Right forelimb (tissue), 1 donor: ENCODE measurements at places on chromosomes 5 and 9.
A peak's percentile ranks its signal among the peaks of the same experiment; 100 is the strongest.

GRCh38 chr9:26747611-26748010 is 145.0 kb downstream of the CAAP1 start:
- no peak for DNase-seq

DNA sequence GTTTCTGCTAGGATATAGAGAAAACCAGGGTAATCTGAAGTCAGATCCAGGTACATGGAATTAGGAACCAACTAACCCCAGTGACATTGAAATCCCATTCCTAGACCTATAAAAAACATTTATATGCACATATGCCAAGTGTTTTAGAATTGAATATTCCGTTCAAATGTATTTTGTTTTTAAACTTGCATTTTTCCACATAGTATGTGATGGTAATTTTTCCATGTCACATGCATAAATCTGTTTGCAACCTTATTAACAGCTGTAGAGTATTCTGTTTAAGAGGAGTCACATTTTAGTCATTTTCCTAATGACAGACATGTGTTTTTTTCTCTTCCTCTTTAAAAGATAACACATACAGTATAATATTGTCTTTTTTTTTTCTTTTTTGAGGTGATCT is 50.2 kb downstream of the FOCAD start:
- DNase-seq = no peak

DNA sequence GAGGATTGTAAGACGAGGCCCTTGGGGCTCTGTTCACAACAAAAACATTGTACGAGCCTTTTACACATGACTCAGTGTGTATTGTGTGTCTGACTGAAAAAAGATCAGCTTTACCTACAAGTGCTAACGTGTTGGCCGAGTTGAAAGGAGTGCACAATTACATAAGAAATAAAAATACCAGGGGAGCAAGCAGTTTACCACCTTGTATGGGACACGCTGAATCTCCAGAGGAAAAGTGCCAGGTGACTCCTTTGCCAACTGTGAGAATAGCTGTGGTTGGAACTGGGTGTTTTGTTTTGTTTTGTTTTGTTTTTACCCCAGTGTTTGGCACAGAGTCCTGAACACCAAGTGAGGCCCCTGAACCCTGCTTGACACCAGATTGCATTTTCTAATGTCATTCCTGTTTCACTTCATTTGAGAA is 32.8 kb upstream of the ZSWIM6 start:
- no peak for DNase-seq

- DNase-seq = peak; percentile 34
Observed at GRCh38 chr9:96108691-96109380, 193.1 kb downstream of the HSD17B3 start.

DNA sequence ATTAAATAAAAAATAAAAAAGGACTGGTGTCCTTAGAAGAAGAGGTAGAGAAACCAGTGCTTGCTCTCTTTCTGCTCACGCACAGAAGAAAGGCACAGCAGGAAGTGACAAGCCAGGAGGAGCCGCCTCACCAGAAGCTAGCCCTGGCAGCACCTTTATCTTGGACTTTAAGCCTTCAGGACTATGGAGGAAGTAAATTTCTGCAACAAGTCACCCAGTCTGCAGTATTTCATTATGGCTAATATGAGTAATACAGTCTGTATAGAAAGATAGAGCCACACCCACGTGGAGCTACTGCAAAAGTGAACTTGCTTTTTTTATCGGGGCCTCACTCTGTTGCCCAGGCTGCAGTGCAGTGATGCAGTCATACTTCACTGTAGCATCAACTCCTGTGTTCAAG is 68.4 kb downstream of the PDZD2 start:
- no peak for DNase-seq

- DNase-seq = no peak
Observed at GRCh38 chr9:9478741-9479140, 1134.1 kb downstream of the PTPRD start.

DNA sequence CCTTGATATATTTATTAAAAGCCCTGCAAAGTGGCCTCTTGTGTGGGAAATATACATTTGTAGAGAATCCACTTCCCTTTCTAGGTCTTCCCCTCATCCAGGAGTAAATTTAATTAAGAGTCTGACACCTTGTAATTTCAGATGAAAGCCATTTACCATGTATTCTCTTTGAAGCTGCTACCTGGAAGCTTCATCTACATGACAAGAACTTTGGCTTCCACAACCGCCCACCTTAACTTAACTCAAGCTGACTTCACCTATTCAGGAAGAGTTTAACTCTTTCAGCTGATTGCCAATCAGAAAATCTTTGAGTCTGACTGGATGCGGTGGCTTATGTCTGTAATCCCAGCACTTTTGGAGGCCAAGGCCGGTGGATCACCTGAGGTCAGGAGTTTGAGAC is 899.9 kb downstream of the TAF11L14 start:
- no peak for DNase-seq

GRCh38 chr9:105392531-105392930 is 55.3 kb upstream of the FSD1L start:
- DNase-seq = no peak

- no peak for DNase-seq
Observed at GRCh38 chr9:88966894-88967676, 24.2 kb upstream of the S1PR3 start.

DNA sequence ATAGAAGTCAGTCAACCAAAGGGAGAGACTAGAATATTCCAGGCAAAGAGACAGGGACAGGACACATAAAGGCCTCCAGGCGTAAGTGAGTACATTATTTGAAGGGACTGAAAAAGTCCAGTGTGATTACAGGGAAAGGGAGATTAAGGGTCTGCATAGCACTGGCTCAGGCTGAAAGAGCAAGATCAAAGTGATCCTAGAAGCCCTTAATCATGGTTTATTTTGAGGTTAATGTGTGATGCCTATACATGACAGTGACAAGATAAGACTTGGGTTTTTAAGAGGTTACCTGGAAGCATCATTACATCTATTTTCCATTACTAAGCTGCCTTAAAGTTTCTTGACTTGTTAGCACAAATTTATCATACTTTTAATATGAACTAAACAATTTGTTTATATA is 25.8 kb downstream of the LMBRD2 start:
- no peak for DNase-seq

GRCh38 chr5:144390133-144390532 is 219.5 kb downstream of the KCTD16 start:
- DNase-seq = no peak

DNA sequence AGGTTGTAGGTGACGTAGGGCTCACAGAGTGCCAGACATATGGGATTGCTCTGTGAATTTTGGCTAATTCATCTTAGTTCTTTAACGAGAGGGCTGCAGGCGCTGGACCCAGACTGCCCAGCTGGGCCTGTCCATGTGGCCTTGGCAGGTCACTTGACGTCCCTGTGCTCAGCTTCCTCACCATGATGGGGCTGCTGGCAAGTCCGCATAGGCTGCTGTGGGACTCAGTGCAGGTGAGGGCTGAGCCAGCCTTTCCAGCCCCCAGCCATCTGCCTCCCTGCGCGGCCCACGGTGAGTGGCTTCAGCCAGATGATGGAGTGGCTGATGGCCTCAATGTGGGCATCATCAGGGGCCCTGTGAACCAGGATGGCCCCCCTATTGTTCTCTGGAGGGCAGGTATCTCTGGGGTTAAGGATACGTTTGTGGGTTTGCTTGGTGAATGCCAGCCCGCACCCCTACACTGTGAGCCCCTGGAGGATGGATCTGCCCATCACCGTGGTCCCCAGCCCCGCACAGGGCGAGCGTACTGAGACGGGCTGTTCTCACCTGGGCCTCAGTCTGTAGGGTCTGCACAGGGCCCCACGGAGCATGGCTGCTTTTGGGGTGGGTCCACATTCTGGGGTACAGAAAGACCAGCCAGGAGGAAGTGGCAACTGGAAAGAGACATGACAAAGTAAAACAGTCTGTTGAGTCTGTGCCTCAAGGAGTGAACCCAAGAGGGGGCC is 3.7 kb downstream of the CARD19 start:
- peak; percentile 23 for DNase-seq

GRCh38 chr5:139660105-139660922 is 12.2 kb downstream of the CXXC5 start:
- peak; percentile 78 for DNase-seq

GRCh38 chr5:112687306-112687705 is 50.4 kb upstream of the APC start:
- no peak for DNase-seq

DNA sequence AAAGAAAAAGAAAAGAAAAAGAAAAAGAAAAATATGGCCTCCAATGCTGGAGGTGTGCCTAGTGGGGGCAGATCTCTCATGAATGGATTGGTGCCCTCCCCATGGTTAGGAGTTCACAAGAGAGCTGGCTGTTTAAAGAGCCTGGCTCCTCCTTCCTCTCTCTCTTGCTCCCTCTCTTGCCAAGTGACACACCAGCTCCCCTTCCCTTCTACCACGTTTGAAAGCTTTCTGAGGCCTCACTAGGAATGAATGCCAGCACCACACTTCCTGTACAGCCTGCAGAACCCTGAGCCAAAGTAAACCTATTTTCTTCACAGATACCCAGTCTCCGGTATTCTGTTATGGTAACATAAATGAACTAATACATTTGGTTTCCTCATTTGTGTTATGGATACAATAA is 14.4 kb upstream of the GALNT10 start:
- DNase-seq = no peak

GRCh38 chr9:93134015-93134739 is at the start of gene NINJ1:
TSS of gene NINJ1 (minus strand) at chr9:93134251. CDS start at chr9:93134217, 34 bp downstream.
- DNase-seq = peak; percentile 88

DNA sequence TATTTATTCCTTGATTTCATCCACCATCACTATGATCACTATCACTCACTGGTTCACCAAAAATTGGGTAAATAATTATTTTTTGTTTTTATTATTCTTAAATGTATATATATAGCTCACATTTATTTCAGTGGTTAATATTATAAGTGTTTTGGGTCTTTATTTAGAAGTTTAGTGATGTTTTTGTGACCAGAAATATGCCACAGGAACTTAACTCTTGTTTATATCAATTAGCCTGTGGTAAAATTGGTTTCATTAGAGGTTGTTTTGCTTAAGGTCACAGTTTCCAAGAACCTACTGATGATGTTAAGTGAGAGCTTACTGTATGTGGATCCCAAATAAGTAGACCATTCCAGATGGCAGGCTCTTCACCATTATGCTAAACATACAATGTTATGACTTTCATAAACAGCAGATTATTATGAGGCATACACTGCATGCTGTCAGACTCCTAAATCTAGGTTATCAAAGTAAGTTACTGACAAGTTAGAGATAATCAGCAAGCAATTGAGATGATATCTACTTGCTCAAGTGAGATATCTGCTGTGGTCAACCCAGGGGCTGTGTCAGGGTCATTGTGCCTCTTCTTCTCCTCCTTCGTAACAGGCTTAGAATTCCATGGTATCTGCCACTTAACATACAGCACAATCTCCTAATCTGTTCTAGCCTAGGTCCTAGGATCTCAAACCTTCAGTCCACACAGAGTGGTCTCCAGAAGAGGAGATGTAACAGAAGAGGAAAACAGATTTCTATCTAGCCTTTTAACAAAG is 57.6 kb downstream of the NR3C1 start:
- no peak for DNase-seq

DNA sequence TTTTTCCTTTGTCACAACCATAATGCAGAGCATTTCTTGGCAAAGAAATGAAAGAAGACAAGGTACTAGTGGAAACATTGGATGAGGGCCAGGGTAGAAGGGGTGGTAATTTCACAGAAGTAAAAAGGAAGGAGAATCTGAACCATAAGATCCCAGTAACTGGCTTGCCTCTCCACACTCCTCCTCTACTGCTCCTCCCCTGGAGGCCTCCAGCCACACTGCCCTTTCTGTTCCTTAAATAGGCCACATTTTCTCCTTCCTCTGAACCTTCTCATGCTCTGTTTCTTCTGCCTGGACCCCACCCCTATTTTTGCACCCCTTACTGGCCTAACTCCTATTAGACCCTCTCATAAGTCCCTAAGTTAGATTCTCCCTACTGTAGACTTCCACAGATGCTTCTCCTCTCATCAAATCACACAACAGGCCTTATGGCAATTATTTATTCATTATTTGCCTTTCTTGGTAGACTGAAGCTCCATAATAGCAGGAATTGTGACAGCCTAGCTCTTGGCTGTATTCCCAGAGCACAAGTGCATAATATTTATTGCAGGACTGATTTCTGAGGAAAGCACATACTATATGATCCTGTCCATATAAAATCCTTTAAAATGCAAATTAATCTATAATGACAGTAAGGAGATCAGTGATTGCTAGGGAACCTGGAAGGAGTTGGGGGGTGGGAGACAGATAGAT is 31.3 kb upstream of the GRIA1 start:
- no peak for DNase-seq

- no peak for DNase-seq
Observed at GRCh38 chr5:3262451-3262850, 333.2 kb upstream of the IRX1 start.

DNA sequence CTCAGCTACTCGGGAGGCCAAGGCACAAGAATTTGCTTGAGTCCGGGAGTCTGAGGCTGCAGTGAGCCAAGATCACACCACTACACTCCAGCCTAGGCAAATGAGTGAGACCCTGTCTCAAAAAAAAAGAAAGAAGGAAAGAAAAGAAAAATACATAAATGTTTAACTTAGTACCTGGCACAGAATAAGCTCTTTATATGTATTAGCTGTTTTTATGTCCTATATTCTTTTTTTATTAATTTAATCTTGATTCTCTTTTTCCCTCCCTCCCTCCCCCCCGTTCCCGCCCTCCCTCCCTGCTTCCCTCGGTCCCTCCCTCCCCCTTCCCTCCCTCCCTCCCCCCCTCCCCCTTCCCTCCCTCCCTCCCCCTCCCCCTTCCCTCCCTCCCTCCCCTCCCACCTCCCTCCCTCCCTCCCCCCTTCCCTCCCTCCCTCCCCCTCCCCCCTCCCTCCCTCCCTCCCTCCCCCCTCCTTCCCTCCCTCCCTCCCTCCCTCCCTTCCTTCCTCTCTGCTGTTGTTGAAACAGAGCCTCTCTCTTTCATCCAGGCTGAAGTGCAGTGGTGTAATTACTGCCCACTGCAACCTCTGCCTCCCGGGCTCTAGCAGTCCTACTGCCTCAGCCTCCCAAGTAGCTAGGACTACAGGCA is 135.8 kb upstream of the GRHPR start:
- no peak for DNase-seq

- DNase-seq = no peak
Observed at GRCh38 chr9:76456202-76456926, 2.6 kb upstream of the GCNT1 start.

DNA sequence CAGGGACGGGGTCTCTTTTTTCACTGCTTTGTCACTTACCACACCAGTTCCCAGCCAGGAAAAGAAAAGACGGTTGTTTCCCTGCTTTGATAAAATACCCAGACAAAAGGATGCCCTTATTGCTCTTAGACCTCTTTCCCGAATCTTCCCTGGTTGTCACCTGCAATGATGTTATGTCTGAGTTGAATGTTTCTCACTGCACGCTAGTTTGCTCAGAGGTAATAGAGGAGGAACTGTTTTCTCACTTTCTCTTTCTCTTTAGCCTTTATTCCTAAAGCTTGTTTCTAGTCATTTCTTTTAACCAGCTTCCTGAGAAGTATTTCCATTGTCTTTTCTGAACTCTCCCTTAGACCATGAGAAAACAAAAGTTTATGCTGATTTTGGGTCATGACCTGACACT is 32.9 kb downstream of the ACER2 start:
- no peak for DNase-seq

DNA sequence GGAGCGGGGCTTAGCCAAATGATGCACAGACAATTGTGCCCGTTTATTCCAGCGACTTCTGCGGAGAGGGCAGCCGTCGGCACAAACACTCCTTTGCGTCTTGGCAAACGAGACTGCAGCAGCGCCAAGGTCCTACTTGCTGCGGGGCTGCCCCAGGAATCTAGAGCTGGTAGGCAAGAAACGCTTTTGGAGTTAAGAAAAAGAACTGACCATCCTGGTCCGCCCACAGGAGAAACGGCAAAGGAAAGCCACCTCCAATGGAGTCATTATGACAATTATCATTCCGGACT is 2.3 kb downstream of the RXFP3 start:
- no peak for DNase-seq
